Islet precursor cell (in vitro differentiated cells): ENCODE measurements at places on chromosomes 5 and 9.

DNA sequence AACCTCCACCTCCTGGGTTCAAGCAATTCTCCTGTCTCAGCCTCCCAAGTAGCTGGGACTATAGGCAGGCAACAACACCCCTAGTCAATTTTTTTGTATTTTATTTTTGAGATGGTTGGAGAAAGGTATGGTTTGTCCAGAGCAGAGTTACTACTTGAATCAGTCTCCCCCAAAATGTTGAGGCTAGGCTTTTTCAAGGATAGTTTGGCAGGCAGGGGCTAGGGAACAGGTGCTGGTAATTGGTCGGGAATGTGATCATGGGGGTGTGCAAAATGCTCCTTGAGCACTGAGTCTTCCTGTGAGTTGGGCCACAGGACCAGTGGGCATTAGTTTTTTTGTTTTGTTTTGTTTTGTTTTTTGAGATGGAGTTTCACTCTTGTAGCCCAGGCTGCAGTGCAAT is 28.3 kb upstream of the PRRC2B start:
- no peak for DNase-seq

GRCh38 chr5:67343835-67344234 is 147.2 kb upstream of the CD180 start:
- no peak for DNase-seq

DNA sequence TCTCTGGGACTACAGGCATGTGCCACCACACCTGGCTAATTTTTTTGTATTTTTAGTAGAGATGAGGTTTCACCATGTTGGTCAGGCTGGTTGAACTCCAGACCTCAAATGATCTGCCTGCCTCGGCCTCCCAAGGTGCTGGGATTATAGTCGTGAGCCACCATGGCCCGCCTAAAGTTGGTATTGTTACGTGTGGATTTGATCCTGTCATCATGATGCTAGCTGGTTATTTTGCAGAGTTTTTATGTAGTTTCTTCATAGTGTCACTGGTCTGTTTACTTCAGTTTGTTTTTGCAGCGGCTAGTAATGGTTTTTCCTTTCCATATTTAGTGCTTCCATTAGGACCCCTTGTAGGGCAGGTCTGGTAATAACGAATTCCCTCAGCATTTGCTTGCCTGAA is 85.9 kb downstream of the CACNA1B start:
- DNase-seq: no peak

DNA sequence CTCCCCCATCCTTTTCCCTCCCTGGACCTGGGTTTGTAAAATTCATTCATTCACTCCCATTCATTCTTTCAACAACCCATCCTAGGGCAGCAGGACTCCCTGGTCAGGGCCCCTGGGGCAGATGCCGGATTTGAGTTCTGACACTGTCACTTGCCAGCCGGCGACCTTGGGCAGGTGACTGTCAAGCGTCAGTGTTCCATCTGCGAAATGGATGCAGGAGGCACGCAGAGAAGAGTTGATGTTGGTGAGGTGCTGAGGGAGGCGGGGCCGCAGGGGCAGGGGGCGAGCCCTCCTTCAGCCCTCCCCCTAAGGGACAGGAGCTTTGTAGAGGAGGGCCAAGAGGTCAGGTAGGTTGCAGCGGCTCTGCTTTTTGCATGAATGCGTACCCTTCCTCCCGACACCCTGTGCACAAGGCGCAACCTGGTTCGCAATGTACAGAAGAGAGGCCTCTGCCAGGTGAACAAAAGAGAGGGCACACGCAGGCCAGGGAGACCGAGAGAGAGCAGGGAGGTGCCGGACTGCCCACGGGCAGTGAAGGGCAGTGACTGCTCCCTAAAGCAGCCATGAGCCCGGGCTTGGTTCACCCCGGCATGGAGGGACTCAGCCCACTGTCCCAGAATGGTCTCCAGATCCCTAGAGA is 128.1 kb downstream of the BARX1 start:
- no peak for DNase-seq

DNA sequence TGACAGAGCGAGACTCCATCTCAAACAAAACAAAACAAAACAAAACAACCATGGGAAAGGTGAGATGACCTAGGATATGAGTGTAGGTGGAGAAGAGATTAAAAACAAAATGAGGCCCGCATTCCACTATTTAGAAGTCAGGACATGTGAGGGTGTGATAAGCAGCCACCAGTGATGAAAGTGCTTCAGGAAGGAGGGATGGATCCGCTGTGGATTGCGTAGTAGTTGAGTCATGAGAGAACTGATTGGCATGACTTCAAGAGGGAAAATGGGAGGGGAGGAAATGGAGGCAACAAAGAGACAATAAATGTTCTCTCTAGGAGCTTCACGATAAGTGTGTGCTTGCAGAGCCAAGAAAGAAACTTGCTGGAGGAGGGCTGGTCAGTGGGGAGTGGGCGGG is 367.6 kb downstream of the ARL15 start:
- no peak for DNase-seq

DNA sequence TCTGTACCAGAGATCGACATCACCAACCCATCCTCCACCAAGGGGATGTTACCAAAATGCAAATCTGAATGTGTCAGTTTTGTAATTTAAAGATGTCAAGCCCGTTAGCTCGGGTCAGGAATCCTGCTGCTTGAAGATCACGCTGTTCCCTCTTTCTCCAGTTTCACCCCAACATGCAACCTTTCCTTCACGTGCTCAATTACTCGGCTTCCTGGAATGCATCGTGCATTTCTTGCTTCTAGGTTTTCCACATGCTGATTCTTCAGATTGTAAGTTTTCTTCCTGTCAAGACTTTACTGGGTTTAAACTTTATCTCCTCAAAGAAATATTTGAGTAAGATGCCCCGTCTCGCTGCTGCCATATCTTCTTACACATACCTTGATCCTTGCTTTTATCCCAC is 209.5 kb upstream of the SNX2 start:
- DNase-seq: no peak

- no peak for DNase-seq
Observed at GRCh38 chr5:142501890-142502289, 177.1 kb upstream of the SPRY4 start.

DNA sequence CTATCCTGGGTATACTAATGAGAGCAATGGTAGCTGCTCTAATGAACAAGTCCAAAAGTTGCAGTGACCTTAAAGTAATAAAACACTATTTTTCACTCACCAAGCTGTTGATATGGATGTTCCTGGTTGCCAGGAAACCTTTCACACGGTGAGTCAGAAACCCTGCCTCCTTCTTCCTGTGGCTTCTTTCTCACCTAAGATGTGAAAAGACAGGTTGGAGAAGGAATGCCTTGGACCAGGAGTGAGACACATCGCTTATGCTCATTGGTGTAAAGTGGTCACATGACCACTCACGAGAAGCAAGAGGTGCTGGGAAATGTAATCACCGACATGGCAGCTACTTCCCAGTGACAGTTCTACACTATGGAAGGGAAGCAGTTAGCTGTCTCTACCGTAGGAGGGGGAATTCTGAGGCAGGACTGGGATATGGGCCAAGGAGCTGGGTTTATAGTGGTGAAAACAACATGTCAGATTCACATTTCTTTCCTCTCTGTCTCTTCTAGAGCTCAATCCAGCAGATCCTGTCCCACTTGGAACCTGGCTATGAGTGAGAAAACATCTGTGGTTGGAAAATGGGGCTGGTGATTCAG is 320.4 kb upstream of the KLF4 start:
- DNase-seq: no peak

- no peak for DNase-seq
Observed at GRCh38 chr9:93246526-93246925, 62.6 kb downstream of the WNK2 start.
